Epithelial cell of proximal tubule (primary cell): ENCODE measurements at places on chromosomes 7 and 10. TPM values are rescaled to one million over a fixed set of nuclear protein-coding genes. Genes with fewer than 3 reads are reported as not detected.

GRCh38 chr10:6738112-6738768, 158.2 kb upstream of the PRKCQ start:
- DNase-seq, result peak; percentile 55

- DNase-seq, result no peak
Observed at GRCh38 chr10:112446055-112446854, 459 bp downstream of the ZDHHC6 start.

GRCh38 chr10:79242620-79243152, 104.6 kb upstream of the PPIF start:
- no peak for DNase-seq

DNA sequence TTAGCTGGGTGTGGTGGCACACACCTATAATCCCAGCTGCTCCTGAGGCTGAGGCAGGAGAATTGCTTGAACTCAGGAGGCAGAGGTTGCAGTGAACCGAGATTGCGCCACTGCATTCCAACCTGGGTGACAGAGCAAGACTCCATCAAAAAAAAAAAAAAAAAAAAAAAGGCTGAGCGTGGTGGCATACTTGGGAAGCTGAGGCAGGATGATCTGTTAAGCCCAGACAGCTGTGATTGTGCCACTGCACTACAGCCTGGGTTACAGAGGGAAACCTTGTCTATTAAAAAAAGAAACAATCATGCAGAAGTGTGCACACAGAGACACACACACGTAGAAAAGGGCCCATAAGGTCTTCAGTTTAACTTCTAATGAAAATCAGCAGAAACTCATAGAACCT, 150.6 kb downstream of the TPST1 start:
- no peak for DNase-seq

DNA sequence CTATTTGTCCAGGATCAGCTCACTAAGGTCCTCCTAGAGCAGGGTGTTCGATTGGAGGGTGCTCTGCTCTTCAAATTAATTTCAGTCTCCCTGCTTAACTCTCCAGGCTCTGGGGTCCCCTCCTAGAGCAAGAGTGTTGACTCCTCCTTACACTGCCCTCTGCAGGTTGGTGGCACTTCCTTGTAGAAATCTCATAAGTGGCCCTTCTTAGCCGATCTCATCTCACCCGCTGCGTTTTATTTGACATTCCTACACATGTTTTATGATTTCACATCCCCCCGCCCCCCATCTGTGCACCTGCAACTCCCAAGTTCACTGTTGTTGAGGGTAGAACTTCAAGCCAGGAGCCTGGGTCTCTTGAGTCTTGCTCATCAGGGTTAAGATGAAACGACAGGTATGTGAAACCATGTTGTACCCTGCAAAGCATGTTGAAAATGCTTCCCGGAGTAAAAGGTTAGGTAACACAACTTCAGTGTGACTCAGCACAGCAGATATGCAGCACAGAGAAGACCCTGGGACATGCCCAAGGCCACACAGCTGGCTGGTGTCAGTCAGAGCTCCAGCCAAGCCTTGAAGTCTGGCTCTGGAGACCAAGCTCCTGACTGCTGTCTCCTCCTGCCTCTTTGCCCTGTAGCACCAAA, 171.2 kb downstream of the PRKAG2 start:
- DNase-seq, result no peak

DNA sequence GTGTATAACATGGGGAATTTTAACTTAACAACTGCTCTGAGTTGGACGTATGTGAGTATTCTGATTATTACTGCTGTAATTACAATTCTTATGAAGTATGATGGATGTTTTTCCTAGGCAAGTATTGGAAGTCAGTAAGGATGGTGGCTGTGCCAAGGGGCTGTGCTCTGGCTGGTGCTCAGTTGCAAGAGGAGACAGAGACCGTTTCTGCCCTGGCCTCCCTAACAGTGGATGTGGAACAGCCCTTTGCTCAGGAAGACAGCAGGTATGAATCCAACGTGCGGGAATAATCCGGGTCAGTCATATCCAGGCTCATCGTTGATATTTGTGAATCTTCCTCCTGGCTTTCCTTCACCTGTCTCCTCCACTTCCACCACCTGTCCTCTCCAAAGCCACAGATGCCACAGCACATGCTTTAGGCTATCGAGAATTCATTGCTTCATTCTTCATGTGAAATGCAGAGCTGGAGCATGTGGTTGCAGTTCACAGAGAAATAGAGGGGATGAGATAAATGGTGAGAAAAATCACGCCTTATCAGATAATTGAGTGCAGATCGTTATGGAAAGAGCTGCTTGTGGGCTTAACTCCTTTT, 141.7 kb downstream of the TWIST1 start:
- DNase-seq, result no peak

DNA sequence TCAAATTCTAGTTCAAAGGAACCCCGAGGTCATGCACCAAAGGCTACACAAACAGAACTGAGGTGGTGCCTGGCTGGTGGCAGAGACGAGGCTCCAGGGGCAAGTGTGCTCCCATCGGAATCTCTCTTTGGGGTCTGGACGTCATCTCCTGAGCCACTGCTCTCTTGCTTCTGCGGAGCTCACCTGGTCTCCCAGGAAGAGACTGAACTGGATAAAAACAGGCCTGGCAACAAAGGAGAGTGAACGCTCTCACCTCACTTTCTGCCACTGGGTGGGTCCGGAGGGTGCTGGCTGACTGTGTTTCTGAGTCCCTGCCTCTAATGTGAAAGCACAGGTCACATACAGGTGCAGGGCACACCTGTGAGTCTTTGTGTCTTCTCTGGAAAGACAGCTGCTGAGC, 22.4 kb downstream of the VIPR2 start:
- no peak for DNase-seq

DNA sequence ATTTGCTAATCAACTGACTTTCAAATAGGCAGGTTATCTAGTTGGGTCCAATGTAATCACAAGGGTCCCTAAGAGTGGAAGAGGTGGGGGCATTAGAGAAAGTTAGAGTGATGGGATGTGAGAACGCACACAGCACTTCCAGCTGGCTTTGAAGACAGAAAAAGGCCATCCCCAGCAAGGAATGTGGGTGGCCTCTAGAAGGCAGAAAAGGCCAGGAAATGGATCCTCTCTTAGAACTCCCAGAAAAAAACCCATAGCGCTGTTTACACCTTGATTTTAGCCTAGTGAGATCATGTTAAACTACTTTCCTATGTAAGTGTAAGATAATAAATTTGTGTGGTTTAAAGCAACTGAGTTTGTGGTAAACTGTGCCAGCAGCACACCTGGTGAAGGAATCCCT, 219.5 kb upstream of the HABP2 start:
- DNase-seq, result no peak

- no peak for DNase-seq
Observed at GRCh38 chr10:131577178-131577555, 265.6 kb upstream of the TCERG1L start.

GRCh38 chr7:11665357-11665756, 166.6 kb downstream of the THSD7A start:
- no peak for DNase-seq

- DNase-seq, result no peak
Observed at GRCh38 chr7:31051598-31052486, at the start of gene ADCYAP1R1. TSS of gene ADCYAP1R1 (plus strand) at chr7:31052308. CDS start at chr7:31063265, 10,957 bp downstream.

DNA sequence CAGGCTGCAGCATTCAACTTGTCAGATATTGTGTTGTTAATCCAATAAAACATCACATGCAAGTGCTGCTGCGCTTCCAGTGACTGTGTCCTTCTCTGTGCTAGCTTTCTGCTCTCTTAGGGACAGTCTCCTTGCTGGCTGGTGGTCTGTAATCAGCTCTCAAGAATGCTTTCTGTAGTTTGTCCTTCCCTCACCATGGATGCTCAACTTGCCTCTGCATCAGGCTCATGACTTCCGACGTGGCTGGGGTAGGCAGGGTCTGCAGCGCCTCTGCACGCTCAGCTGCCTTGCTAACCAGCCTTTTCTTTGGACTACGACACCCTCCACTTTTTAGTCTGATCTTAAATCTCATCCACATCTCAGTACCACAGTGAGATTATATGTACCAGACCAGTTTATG, 58.3 kb downstream of the MMRN2 start:
- no peak for DNase-seq

DNA sequence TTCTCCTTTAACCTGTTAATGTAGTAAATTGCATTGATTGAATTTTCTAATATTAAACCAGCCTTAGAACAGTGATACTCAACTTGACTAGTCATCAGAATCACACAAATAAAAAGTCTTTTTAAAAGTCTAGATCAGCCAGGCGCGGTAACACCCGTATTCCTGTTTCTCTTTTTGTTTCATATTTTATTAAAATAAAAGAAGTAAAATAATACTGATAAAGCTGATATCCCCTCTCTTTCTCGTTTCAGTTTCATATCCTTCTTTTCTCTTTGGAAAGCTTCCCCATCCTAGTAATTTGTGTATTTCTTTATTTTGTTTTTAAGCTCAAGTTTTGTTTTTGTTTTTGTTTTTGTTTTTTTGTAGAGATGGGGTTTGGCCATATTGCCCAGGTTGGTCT, 9.3 kb downstream of the SMO start:
- no peak for DNase-seq

DNA sequence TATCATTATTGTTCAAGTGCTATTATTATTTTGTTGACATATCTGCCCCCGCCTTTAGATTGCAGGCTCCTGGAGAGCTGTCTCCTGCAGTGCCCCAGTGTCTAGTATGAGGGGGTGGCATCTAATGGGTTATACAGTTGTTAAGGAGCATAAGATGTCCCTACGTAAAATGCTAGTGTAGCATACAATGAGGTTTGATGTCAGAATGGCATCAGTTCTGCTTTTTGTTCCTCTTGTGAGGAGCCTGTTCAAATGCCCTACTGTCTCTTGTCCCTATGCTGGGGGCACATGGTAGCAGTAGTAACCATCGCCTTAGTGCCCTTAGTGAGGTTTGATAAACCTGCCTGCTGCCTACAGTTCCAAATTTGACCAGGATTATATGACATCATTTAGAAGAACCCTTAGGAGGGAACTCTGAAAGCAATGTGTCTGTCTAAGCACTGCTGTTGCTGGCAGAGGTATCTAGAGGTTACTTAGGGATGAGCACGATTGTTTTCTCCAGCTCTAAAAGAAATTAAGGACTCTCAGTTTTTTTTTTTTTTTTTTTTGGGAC, 9.7 kb downstream of the CREM start:
- DNase-seq, result no peak

GRCh38 chr7:79293655-79294142, 159.8 kb downstream of the MAGI2 start:
- DNase-seq, result no peak

DNA sequence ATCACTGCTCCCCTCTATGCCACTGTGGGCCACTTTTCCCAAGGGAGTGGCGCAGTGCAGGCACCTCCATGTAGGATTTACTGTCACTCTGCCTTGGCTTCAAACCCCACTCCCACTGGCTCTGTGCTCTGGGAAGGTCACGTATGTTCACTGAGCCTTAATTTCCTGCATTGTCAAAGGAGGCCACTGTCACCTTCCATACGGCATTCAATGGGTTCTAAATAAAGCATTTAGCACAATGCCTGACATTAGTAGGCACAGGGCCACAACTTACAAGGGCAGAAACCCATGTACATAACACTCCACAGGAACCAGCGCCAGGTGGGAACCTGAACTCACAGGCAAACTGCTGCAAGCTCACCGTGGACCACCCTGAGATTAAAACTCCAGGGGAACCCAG, 196.4 kb downstream of the USP6NL start:
- DNase-seq, result no peak

- DNase-seq, result no peak
Observed at GRCh38 chr10:20948686-20949327, 51.7 kb upstream of the NEBL start.

DNA sequence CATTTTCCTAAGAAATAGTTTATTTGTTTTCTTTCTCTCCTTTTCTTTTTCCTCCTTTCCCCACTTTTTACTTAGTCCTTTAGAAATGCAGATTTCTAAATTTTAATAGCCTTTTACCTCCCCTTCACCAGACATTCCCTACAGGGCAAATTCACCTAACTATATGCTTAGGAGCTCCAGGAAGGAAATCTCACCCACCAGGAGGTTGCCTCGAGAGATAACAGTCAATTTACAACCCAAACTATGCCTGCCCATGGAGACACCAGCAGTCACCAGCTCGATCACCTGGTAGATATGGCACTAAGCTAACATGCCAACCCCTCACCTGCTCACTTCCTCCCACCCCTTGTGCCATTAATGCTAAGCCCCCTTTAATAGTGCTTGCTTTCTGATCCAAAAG, 25.2 kb upstream of the CREB3L2 start:
- DNase-seq, result no peak

GRCh38 chr10:124594240-124594639, 132.6 kb downstream of the LHPP start:
- no peak for DNase-seq

DNA sequence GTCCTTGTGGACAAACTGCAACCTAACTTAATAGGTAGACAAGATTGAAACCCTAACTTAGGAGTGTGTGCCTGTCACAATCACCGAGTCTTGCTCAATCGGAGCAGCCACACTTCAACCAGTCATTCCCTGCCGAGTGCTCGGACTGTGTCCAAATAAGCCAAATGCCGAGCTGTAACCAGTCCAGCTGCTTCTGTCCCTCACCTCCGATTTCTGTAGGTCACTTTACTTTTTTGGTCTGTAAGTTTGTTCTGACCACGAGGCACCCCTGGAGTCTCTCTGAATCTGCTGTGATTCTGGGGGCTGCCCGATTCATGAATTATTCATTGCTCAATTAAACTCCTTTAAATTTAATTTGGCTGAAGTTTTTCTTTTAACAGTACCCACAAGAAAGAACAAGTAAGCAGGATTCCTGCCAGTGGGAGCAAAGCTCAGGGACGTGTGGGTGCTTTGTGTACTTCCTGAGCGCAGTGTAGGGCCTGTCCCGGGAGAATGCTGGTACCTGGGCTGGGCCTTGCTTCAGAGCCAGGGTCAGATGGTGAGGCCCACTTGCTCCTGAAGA, 140.1 kb downstream of the ACTR3B start:
- DNase-seq, result peak; percentile 22

DNA sequence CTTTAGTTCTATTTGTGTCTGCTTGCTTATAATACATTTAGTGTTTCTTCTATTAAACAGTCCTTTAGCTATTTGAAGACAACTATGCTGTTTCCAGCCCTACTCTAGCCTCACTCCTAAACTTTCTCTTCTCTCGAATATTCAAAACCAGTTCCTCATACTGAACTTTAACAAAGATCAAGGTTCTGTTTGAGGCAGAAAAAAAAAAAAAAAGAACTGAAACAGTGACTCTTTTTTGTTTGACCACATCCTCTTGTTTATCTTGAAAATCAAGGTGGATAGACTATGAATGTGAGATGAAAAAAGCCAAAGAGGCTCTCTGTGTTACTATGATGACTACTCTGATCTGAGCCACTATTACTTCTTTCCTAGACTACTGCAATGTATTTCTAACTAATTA, 154.3 kb downstream of the ZNF365 start:
- no peak for DNase-seq

Gene EN2
- not detected in 2 replicates for total RNA-seq

Gene ASAH2
- 0.14 and 0.46 TPM in 2 replicates for total RNA-seq

Gene CFAP70
- total RNA-seq, result 0.14 and 0.98 TPM in 2 replicates

Gene MYH16
- 1.0 and 1.4 TPM in 2 replicates for total RNA-seq

Gene NFE2L3
- 75.6 and 98.0 TPM in 2 replicates for total RNA-seq

Gene CALCR
- not detected in 2 replicates for total RNA-seq

Gene AOAH
- total RNA-seq, result 0.51 and 1.2 TPM in 2 replicates

Gene NYAP1
- total RNA-seq, result 0.72 and 1.2 TPM in 2 replicates

Gene SEMA4G
- 1.2 and 7.9 TPM in 2 replicates for total RNA-seq

Gene OR6V1
- total RNA-seq, result not detected in 2 replicates
